Activated naive CD8-positive, alpha-beta T cell treated with anti-CD3 and anti-CD28 coated beads, Interleukin-2, amount 50 U/mL, for 24 hours (primary cell): ENCODE measurements at places on chromosomes 1 and 21.
A peak's percentile ranks its signal among the peaks of the same experiment; 100 is the strongest.

- DNase-seq: no peak
- no peak overlapping the region for H3K4me3 ChIP-seq
- no peaks in the 10 kb centered on the region for H3K27me3 ChIP-seq
- H3K4me1 ChIP-seq: peaks cover 11% of the 10 kb centered on the region
- no peak overlapping the region for H3K27ac ChIP-seq
These were observed 57.9 kb upstream of the CR2 start for GRCh38 chr1:207396168-207396746.

DNA sequence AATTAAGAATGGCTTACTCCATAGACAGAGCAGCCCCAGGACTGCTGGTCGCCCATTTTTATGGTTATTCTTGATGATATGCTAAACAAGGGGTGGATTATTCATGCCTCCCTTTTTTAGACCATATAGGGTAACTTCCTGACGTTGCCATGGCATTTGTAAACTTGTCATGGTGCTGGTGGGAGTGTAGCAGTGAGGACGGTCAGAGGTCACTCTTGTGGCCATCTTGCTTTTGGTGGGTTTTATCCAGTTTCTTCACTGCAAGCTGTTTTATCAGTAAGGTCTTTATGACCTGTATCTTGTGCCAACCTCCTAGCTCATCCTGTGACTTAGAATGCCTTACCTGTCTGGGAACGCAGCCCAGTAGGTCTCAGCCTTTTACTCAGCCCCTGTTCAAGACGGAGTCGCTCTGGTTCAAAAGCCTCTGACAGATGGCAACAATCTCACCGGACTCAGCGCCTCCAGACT, 5.2 kb upstream of the AGPAT3 start:
- H3K4me3 ChIP-seq: no peak overlapping the region
- no peak overlapping the region for H3K27ac ChIP-seq
- no peaks in the 10 kb centered on the region for H3K36me3 ChIP-seq

GRCh38 chr1:9680828-9681227, 29.3 kb downstream of the PIK3CD start:
- peak overlapping the region; percentile 70 for H3K27ac ChIP-seq
- peaks cover 44% of the 10 kb centered on the region for H3K36me3 ChIP-seq
- DNase-seq: no peak
- H3K4me1 ChIP-seq: peaks cover 57% of the 10 kb centered on the region
- H3K4me3 ChIP-seq: no peak overlapping the region

GRCh38 chr1:170247751-170248521, 102.2 kb downstream of the NTMT2 start:
- H3K4me3 ChIP-seq: no peak overlapping the region
- H3K27ac ChIP-seq: no peak overlapping the region
- peaks cover 5% of the 10 kb centered on the region for H3K27me3 ChIP-seq
- no peaks in the 10 kb centered on the region for H3K36me3 ChIP-seq

DNA sequence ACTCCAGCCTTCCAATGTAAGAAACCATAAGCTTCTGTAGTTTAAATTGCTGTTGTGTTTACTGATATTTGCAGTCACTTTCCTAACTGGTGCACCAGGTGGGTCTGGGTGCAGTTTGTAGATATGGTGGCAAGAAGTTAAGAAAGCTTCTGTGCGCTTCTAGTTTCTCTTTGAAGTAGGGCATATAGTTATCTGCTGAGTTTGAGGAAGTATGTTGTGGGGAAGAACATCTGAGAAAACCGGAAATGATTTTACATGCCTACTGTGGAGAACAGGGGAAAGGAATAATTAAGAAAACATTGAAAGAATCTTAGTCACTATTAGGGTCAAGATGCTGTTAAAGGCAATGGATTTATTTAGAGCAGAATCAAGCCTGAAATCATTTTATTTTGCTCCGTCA, 14.9 kb upstream of the SLC44A5 start:
- no peaks in the 10 kb centered on the region for H3K4me1 ChIP-seq
- H3K4me3 ChIP-seq: no peak overlapping the region
- H3K36me3 ChIP-seq: no peaks in the 10 kb centered on the region
- no peak overlapping the region for H3K27ac ChIP-seq
- H3K27me3 ChIP-seq: peaks cover 32% of the 10 kb centered on the region

- peak overlapping the region; percentile 1 for H3K27ac ChIP-seq
- H3K36me3 ChIP-seq: peaks cover 16% of the 10 kb centered on the region
- H3K4me1 ChIP-seq: peaks cover 33% of the 10 kb centered on the region
- H3K27me3 ChIP-seq: no peaks in the 10 kb centered on the region
- no peak overlapping the region for H3K4me3 ChIP-seq
These were observed 19.7 kb downstream of the KPNA6 start for GRCh38 chr1:32127409-32128198.
